Effector memory CD4-positive, alpha-beta T cell (primary cell): ENCODE measurements at places on chromosomes 12 and 14.

- H3K27ac ChIP-seq = no peak overlapping the region
- no peaks in the 10 kb centered on the region for H3K4me1 ChIP-seq
- no peaks in the 10 kb centered on the region for H3K27me3 ChIP-seq
- H3K4me3 ChIP-seq = no peak overlapping the region
- DNase-seq = no peak
These were observed 99.5 kb downstream of the PDZRN4 start for GRCh38 chr12:41287500-41288141.

GRCh38 chr14:47539031-47539461 is 136.4 kb downstream of the MDGA2 start:
- H3K4me1 ChIP-seq = no peaks in the 10 kb centered on the region
- H3K4me3 ChIP-seq = no peak overlapping the region
- H3K27me3 ChIP-seq = no peaks in the 10 kb centered on the region

GRCh38 chr12:92468358-92469020 is 234.3 kb upstream of the PLEKHG7 start:
- H3K27me3 ChIP-seq = no peaks in the 10 kb centered on the region
- H3K36me3 ChIP-seq = no peaks in the 10 kb centered on the region
- no peak overlapping the region for H3K4me3 ChIP-seq
- no peak for DNase-seq

GRCh38 chr14:74049876-74050495 is 30.8 kb downstream of the BBOF1 start:
- H3K4me1 ChIP-seq = no peaks in the 10 kb centered on the region
- H3K27me3 ChIP-seq = no peaks in the 10 kb centered on the region
- DNase-seq = no peak

- no peak overlapping the region for H3K4me3 ChIP-seq
- H3K27me3 ChIP-seq = peaks cover 3% of the 10 kb centered on the region
- H3K36me3 ChIP-seq = no peaks in the 10 kb centered on the region
- H3K4me1 ChIP-seq = no peaks in the 10 kb centered on the region
These were observed 78.8 kb upstream of the SLC38A4 start for GRCh38 chr12:46904406-46905238.

GRCh38 chr12:23236811-23237210 is 611.8 kb downstream of the ETNK1 start:
- H3K27ac ChIP-seq = no peak overlapping the region
- no peaks in the 10 kb centered on the region for H3K27me3 ChIP-seq
- no peak overlapping the region for H3K4me3 ChIP-seq
- H3K4me1 ChIP-seq = no peaks in the 10 kb centered on the region
- no peak for DNase-seq

GRCh38 chr12:11884706-11885105 is 186.0 kb upstream of the BCL2L14 start:
- DNase-seq = no peak
- H3K36me3 ChIP-seq = peaks cover 32% of the 10 kb centered on the region
- no peak overlapping the region for H3K27ac ChIP-seq
- H3K4me1 ChIP-seq = no peaks in the 10 kb centered on the region

GRCh38 chr14:81772381-81772780 is 238.7 kb upstream of the SEL1L start:
- H3K27ac ChIP-seq = no peak overlapping the region
- H3K36me3 ChIP-seq = no peaks in the 10 kb centered on the region
- H3K4me3 ChIP-seq = no peak overlapping the region

GRCh38 chr14:34700622-34701130 is 13.7 kb downstream of the CFL2 start:
- H3K36me3 ChIP-seq = no peaks in the 10 kb centered on the region
- no peaks in the 10 kb centered on the region for H3K4me1 ChIP-seq
- H3K4me3 ChIP-seq = no peak overlapping the region
- DNase-seq = no peak

DNA sequence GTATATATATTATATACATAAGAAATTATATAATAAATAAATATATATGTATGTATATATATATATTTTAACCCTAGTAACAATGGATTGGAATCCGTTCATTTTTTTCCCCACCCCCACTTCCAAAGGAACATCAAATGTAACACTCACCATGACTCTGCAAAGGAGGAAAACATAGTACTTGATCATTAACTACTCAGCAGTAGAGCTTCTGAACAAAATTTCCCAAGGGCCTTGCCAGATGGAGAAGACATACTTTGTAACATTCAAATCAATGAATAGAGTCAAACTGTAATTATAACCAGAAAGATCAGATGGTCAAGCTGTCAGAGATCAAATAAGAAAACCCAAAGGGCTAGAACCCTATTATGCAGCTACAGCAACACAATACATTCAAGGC is 126.0 kb upstream of the CNTN1 start:
- no peaks in the 10 kb centered on the region for H3K4me1 ChIP-seq
- H3K27ac ChIP-seq = no peak overlapping the region
- no peaks in the 10 kb centered on the region for H3K36me3 ChIP-seq

GRCh38 chr14:105144666-105145380 is 23.8 kb downstream of the JAG2 start:
- H3K4me1 ChIP-seq = no peaks in the 10 kb centered on the region
- H3K27me3 ChIP-seq = no peaks in the 10 kb centered on the region
- H3K36me3 ChIP-seq = no peaks in the 10 kb centered on the region
- no peak overlapping the region for H3K4me3 ChIP-seq
- DNase-seq = no peak
- no peak overlapping the region for H3K27ac ChIP-seq

GRCh38 chr12:131684015-131684725 is 26.7 kb upstream of the SFSWAP start:
- DNase-seq = no peak
- no peaks in the 10 kb centered on the region for H3K27me3 ChIP-seq
- H3K36me3 ChIP-seq = no peaks in the 10 kb centered on the region
- no peak overlapping the region for H3K27ac ChIP-seq
- no peak overlapping the region for H3K4me3 ChIP-seq
- no peaks in the 10 kb centered on the region for H3K4me1 ChIP-seq

DNA sequence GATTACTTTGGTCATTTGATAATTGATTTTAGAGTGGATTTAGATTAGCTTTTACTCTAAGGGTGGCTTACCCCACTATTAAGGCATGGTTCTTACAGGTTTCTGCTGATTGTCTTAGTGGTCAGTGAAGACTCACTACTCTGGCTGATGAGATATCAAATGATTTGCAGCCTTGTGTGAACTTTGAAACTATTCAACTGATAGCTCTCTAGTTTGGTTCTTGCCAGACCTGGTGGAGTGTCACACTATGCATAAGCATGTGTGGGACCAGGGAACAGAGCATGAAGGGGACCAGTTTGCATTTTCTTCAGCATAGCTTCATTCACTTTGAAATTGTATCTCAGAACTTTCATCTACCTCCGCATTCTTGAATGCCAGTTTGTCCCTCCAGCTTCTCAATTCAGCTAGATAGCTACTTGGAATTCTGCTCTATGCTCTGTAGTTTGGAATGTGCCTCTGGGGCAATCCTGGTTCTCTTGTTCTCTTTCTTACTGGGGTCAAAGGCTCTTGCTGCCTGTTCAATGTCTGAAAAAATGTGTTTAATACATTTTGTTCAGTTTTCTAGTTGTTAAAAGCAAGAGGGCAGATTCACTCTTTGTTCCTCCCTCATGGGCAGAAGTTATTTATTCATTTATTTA is 12.7 kb downstream of the SCYL2 start:
- H3K36me3 ChIP-seq = peaks cover 12% of the 10 kb centered on the region
- no peak overlapping the region for H3K4me3 ChIP-seq
- H3K27me3 ChIP-seq = no peaks in the 10 kb centered on the region
- no peak overlapping the region for H3K27ac ChIP-seq

- H3K27me3 ChIP-seq = no peaks in the 10 kb centered on the region
- H3K4me1 ChIP-seq = peaks cover 41% of the 10 kb centered on the region
- no peaks in the 10 kb centered on the region for H3K36me3 ChIP-seq
- DNase-seq = no peak
These were observed 428.3 kb downstream of the FUT8 start for GRCh38 chr14:65840786-65841185.

DNA sequence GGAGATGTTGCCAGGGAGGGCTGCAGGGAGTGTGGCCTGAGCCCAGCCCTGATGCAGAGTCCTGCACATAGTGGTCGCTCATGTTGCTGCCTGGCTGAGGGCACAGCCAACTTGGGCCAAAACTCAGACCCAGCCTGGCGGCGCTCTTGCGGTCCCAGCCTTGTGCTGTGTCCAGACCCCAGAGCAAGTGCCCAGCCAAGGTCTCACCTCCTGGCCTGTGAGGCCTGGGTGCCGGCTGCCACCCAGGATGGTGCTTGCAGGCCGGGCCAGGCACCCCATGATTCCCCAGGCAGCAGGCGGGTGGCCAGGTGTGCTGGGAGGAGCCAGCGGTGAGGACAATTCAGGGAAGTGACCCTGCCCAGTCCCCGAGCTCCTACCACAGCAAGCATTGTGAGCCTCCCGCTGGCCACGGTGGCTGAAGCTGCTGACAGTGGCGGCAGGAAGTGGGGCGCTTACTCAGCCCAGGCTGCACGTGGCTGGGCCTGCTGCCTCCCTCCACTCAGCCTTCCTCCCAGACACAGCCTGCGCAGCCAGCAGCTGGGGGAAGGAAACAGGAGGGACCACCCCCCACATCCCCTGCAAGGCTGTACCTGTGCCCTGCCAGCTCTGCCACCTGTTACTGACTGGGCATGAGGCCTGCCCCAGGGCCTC is 17.7 kb upstream of the PGF start:
- H3K27ac ChIP-seq = no peak overlapping the region
- no peaks in the 10 kb centered on the region for H3K36me3 ChIP-seq
- H3K27me3 ChIP-seq = no peaks in the 10 kb centered on the region
